ENCODE measurements at places on chromosomes 6 and 20. TPM values are rescaled to one million over a fixed set of nuclear protein-coding genes. Genes with fewer than 3 reads are reported as not detected.

The VGLL2 gene
- not detected for total RNA-seq

The C20orf96 gene
- total RNA-seq, result 0.16 TPM

The MCM9 gene
- 13.5 TPM for total RNA-seq

The GSTA2 gene
- not detected for total RNA-seq

The BPIFB4 gene
- not detected for total RNA-seq

The UBD gene
- total RNA-seq, result not detected

The MRPS10 gene
- total RNA-seq, result 31.6 TPM

The ARHGAP40 gene
- total RNA-seq, result not detected
